Activated CD4-positive, alpha-beta T cell treated with anti-CD3 and anti-CD28 coated beads, Interleukin-2, amount 10 ng/mL, durations not matched to agents 7 days and 5 days (primary cell): ENCODE measurements at places on chromosomes 12 and 14. TPM values are rescaled to one million over a fixed set of nuclear protein-coding genes. Genes with fewer than 3 reads are reported as not detected.
A peak's percentile ranks its signal among the peaks of the same experiment; 100 is the strongest.

GRCh38 chr12:110616471-110617115 lies 2.7 kb downstream of the TCTN1 start:
- no peak for DNase-seq

The EXD2 gene
- total RNA-seq = 5.8 TPM

DNA sequence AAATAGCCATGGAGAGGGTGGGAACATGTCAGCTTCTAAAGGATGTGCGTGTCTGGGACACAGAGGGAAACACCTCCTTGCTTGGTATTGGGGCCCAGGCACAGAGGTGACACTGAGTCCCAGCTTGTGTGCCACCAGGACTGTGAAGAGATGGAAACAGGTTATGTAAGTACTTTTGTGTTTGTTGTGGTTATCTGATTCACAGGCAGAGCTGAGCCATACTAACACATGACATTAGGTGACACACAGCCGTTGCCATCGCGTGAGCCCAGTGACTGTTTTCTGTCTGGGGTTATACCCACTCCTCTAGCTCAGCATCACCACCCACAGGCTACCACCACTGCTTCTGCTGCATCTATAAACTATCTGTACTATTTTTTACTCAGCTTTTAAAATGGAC lies 12.1 kb upstream of the FLVCR2 start:
- peak; percentile 83 for DNase-seq

GRCh38 chr12:570435-570920 lies 92.8 kb downstream of the NINJ2 start:
- no peak for DNase-seq

- no peak for DNase-seq
These were observed 481.5 kb downstream of the NPAS3 start for GRCh38 chr14:33420051-33420627.

DNA sequence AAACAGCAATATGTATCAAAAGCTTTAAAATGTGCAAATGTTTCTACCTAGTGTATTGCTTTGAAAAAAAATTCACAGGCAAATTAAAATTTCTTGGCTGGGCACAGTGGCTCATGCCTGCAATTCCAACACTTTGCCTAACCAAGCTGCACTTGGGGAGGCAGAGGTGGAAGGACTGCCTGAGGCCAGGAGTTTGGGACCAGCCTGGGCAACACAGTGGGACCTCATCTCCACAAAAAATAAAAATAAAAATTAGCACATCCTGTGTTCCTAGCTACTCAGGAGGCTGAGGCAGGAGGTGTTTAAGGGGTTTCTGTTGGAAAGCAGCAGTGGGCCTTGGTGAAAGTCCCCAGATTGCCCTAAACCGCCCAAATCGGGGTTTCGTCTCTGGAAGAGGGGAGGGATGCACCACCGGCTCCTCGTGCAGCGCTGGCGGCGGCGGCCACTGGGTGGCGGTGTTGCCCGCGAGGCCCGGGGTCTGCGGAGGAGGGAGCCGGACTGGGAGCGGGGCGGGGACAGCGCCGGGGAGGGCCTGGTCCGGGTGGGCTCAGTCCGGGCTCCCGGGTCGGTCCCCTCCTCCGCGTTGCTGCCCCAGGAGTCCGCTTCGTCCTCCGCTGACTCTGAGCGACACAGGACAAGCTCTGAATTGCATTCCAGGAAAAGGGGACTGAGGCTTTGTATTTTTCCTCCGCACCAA lies 265.6 kb downstream of the AACS start:
- peak; percentile 48 for DNase-seq
